ENCODE measurements at places on chromosomes 16 and 17. TPM values are rescaled to one million over a fixed set of nuclear protein-coding genes. Genes with fewer than 3 reads are reported as not detected.

The KCNH4 gene
- total RNA-seq: 0.16 TPM

The PRR14 gene
- 71.0 TPM for total RNA-seq

The ADGRG1 gene
- total RNA-seq: 2.4 TPM

The ZFP3 gene
- total RNA-seq: 3.5 TPM

The SHCBP1 gene
- 57.9 TPM for total RNA-seq

The NEUROD2 gene
- total RNA-seq: not detected

The XYLT1 gene
- 47.7 TPM for total RNA-seq

The PEMT gene
- total RNA-seq: 22.5 TPM

The MVP gene
- total RNA-seq: 159 TPM

The TBX4 gene
- not detected for total RNA-seq

The GFOD2 gene
- 14.2 TPM for total RNA-seq

The CA5A gene
- not detected for total RNA-seq

The PRR35 gene
- not detected for total RNA-seq
